ACHN (cell line): ENCODE measurements at places on chromosomes 1 and 21.

DNA sequence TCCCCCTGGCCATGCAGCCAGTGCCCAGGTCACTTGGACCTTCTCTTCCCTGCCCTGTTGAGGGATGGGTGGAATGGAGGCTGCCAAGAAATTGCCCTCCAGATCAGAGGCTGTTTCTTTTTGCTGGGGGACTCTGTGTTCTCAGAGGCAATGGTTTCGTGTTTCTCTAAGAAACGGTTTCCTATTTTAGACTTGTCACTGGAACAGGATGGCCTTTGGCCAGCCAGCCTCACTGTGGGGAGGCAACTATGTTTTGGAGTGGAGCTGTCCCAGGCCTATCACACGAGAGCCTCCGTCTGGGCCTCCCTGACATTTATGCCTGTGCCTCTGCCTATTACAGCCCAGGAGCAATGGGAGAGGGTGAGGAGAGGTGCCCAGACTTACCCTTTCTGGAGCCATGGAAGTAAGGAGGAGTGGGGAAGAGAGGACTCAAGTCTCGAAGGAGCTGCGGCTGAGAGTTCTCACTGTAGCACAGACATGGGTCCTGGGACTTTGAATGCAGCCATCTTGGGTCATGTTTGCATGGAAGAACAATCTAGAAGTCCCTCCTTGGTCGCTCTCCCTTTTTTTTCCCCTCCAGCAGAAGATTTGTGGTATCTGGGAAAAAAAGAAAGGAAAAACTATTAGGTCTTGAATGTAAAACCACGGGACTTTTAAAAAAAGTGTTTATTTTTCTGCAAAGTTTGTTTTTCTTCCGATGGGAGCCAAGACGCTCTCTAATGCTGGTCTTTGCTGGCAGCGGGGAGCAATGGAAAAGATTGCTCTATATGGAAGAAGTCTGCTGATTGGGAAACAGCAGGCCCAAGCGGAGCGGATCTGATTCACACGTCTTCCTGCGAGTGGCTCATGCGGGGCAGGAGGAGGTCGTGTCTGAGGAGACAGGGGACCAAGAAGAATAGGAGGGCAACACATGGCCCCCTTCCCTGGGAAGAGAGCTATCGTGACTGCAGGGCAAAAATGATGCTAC, 219.2 kb downstream of the FOXD2 start:
- no peak for DNase-seq

DNA sequence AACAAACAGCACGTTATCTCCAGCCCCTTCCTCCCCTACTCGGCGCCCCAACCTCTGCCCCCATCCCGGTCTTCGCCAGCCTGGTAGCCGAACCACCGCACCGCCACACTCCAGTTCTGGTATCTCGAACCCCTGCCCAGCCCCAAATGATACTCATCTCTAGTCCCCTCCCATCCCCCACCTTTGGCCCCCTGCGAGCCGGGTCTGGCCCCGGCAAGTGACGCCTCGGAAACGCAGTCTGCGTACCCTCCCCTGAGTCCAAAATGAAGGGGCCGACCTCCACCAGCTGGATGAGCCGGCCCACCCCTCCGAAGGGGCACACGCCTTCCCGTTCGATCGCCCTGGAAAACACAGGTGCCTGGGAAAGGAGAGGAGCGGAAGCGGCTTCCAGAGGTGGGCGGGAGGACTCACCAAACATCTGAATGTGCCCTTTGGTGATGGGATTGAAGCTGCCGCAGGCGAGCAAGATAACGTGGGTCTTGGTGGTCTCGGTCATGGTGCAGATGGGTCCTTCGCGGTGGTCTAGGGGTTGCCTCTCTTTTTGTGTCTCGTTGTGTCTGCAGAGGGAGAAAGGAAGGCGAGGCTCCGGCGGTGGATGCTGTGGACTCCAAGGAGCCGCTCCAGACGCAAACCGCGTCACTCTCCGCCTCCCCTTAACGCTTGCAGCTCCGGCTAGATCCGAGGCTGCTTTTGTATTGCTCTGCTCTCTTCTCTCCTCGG, at the start of gene NMNAT2:
NMNAT2 (minus strand) TSS at position 609 of the 720 bp plus-strand sequence; CDS start at position 496, 113 bp downstream.
- no peak for DNase-seq

- DNase-seq, result no peak
Measured at GRCh38 chr21:17967319-17967718, 148.2 kb upstream of the C21orf91 start.

DNA sequence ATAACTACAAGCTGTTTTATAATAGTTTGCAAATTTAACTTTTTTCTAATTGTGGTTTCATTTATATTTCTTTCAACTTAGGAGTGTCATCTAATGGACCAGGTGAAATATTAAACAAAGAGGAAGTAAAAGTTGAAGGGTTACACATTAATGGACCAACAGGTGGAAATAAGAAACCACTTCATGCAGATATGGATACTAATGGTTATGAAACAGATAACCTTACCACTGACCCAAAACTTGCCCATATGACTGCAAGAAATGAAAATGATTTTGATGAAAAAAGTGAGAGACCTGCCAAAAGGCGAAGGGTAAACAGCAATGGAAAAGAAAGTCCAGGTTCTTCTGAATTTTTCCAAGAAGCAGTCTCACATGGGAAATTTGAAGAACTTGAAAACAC, 59.7 kb downstream of the MIER1 start:
- no peak for DNase-seq

DNA sequence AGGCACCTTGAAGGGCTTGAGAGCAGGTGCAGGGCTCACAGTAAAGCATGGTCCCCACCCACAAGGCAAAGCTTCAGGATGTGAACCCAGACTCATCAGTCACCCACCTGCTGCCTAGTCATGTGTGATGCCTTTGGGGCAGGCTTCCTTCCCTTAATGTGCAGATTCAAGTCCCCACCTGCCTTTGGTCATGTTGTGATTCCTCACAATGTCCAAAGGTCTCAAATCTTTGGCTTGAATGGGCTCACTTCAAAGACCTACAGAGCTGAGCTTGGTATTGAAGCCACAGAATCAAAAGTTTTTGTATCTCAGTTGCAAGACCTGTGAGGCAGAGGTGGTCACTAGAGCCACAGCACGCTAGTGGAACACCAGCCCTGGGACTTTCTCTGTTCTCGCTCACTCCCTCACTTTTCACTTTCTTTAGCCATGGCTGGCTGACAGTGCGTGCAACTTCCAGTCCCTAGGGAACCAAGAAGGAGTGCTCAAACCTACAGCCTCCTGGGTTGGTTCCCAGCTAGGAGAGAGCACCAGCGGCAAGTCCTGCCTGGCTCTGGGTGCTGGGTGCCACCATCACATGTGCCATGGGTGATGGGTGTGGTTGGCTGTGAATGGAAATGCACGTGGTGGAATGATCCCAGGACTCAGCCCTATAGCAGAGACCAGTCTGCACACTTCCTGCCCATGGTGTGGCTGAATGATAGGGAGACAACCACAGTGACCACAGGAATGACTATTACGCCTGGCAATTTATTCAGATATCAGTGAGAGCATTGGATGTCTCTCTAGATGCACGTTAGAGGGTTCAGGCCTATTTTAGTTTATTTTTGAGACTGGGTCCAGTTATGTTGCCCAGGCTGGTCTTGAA, 26.4 kb upstream of the CLIC6 start:
- DNase-seq, result no peak

DNA sequence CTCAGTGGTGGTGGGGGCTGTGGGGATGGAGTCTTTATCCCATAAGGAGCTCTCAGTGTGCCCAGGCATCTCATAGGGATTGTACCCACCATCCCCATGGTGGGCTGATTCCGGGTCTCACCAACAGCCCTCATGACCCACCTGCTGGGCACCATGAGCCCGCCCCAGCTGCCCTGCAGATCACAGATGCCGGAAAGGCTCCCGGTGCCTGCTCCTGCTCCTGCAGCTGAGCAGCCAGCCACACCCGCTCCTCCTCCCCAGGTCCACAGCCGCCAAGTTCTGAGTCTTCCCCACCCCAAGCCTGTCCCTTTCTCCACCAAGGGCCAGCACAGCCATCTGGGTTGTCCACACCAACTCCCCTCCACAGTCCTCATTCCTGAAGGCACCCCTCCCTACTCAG, 15.5 kb upstream of the TSPEAR start:
- no peak for DNase-seq

DNA sequence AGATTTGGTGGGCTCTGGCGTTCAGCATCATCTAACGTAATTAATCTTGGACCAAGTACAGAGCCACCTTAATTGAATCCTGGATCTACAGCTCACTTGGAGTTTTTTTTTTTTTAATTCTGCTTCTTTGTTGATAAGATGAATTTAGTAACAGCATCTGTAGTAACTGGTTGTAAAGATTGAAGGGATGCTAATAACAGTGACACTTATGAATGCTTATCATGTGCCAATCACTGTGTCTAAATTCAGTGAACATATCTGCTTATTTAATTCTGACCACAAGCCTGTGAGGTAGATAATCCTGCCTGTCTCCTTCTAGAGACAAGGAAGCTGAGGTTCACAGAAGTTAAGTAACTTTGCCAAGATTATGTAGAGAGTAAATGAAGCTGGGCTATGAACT, 408.0 kb downstream of the RWDD3 start:
- DNase-seq, result no peak

GRCh38 chr21:35565204-35565611, 495.1 kb downstream of the SETD4 start:
- no peak for DNase-seq

DNA sequence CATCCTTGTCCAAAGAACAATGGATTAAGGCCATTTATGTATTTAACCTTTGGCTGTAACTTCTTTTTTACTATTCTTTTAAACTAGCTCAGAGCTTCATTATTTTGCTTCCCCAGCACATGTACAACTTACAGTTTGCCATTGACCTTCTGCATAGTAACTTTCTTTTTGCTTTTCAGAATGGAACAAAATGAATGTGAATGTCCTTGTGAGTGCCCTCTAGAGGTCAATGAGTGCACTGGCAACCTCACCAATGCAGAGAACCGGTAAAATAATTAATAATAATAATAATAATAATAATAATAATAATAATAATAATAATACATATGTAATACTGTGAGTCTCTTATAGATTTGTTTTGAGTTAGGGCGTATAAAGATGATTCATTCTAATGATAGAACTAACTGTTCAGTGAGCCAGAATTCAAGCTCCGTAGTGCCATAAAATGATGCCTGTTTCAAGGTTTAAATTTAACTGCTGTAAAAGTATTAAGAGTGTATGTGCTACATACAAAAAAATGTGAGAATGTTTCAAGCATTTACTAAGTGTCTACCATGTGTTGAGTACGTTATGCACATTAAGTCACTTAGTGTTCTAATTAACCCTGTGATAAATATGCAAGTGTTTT, 69.0 kb upstream of the RAVER2 start:
- peak; percentile 5 for DNase-seq

DNA sequence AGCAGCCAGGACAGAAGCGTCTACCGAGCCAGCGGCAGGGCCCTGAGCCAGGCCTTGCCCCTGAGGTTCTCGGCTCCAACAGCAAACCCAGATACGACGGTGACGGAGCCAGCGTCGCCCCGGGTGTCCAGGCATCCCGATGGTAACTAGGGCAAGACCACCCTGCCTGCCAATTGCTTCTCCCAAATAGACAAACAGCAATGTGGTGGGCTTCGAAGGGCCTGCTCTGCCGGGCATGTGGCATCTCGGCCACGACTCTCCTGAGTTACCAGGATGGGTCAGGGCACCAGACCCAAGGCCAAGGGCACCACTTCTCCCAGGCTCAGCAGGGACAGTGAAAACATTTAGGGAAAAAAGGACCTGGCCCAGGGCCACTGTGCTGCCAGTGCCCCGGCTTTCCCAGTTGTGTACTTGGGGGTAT, 3.2 kb upstream of the ACTRT2 start:
- no peak for DNase-seq

DNA sequence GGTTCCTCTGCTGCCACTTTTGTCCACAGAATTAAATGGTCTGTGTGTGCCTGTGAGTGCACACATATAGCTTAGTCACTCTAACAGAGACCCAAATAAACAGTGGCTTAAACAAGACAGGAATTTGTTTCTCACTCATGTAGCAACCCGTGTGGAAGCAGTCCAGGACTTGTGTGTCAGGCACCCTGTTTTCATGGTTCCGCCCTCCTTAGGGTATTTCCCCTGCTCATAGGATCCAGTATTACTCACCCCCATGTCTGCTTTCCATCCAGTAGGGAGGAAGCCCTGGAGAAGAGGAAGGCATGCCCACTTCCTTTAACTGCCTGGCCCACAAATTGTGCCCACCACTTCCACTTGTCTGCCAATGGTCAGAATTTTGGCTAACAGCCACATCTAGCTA, 41.3 kb upstream of the TACSTD2 start:
- DNase-seq, result peak; percentile 53

- no peak for DNase-seq
Measured at GRCh38 chr1:81449786-81450185, 350.9 kb upstream of the ADGRL2 start.

DNA sequence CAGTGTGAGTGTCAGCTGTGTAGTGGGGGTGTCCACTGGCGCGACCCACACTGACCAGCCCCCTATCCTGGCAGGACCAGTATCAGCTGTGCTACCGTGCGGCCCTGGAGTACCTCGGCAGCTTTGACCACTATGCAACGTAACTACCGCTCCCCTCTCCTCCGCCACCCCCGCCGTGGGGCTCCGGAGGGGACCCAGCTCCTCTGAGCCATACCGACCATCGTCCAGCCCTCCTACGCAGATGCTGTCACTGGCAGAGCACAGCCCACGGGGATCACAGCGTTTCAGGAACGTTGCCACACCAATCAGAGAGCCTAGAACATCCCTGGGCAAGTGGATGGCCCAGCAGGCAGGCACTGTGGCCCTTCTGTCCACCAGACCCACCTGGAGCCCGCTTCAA, 28.1 kb upstream of the KDM4A start:
- no peak for DNase-seq

GRCh38 chr1:178613271-178613945, 100.5 kb downstream of the TEX35 start:
- no peak for DNase-seq

GRCh38 chr21:38139380-38140168, 117.2 kb upstream of the KCNJ15 start:
- DNase-seq, result no peak

GRCh38 chr1:168396508-168396907, 115.8 kb downstream of the TBX19 start:
- no peak for DNase-seq

DNA sequence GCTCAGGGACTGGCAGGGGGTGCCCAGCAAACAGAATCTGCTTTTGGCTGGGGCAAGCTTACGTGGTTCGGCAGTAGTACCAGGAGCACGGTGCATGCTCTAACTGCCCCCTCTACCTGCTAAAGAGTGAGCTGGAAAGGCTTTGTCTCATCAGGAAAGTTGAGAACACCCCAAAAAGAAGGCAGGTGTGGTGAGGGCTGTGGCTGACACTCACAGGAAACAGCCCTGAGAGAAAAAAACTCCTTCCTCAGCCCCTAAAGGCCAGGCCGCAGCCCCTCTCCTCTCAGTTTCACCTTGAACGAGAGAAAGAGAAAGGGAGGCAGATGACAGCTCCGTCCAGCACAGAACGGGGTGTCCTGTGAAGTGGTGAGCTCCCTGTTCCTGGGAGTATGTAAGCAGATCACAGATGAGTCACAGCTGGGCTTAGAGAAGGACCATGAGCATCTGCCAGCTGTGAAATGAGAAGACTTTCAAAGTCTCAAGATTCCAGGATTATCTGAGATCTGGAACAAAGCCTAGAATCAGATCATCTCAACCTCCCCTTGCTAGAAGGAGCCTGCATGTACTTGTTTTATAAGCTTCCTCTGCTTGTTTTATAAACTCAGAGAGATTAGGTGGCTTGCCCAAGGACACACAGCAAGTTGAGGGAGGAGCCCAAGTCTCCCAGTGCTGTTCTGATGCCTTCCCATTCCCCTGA, 13.4 kb downstream of the LAPTM5 start:
- DNase-seq, result no peak

- no peak for DNase-seq
Measured at GRCh38 chr1:208691012-208691411, 446.8 kb upstream of the PLXNA2 start.
